Activated T-cell treated with anti-CD3 and anti-CD28 coated beads for 24 hours (primary cell): ENCODE measurements at places on chromosomes 3 and 15.

DNA sequence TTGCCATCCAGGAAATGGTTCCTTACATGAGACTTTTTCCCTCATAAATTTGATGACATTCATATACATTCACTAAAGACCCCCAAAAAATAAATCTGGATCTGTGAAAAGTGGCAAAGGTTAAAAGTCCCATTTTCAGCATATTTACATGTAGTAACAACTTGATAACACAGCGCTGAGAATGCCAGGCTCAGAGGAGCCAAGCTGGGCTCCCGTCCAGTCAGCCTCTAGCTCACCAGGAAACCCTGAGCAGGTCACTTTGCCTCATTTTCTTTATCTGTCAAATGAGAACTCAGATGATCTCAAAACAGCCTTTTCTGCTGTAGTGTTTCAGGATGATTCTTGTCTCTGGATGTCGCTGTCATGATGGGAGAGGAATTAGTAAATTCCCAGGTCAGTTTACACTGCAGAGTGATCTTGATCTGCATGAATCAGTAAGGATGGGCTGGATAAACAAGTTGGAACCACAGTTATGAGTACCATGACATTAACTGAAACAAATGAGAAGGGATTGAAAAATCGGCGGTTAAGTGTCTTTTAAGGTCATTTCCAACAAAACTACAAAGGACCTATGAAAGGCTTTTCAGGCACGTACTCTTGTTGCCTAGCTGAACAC, 82.8 kb downstream of the PPARG start:
- DNase-seq, result no peak

DNA sequence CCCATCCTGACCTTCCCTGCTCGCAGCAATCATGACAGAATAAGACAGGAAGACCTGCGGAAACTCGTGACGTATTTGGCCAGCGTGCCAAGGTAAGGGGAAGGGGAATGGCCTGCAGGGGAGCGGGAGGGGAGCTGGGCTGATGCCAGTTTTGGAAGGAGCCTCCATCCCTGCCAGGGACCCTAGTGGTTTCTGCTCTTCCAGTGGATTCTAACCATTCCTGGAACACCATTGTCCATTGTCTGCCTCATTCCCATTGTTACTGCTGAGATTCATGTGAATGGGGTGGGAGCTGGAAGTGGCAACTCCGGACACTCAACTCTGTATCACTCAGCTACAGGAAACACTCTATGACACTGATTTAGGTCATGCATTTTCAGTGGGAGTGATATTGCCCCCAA, 242.9 kb upstream of the ROPN1 start:
- DNase-seq, result no peak

GRCh38 chr3:57130571-57131209, 34.5 kb downstream of the IL17RD start:
- DNase-seq, result no peak

DNA sequence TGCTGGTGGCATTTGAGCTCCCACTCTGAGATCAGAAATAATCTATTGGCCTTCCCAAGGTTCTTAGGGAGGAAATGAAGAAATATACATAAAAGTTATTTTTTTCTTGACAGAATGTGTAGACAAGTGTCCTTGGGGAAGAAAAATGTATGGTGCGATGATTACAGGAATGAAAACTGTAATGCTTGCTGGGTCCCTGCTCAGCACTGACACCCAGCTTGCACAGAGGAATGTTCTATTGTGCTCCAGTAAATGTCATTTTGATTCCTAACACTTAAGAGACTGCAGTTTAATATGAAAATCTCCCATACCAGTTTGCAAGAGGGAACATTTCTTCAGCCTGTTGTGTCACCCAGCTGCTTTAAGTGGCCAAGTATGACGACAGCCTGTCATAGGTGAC, 271.3 kb upstream of the TPM1 start:
- no peak for DNase-seq

DNA sequence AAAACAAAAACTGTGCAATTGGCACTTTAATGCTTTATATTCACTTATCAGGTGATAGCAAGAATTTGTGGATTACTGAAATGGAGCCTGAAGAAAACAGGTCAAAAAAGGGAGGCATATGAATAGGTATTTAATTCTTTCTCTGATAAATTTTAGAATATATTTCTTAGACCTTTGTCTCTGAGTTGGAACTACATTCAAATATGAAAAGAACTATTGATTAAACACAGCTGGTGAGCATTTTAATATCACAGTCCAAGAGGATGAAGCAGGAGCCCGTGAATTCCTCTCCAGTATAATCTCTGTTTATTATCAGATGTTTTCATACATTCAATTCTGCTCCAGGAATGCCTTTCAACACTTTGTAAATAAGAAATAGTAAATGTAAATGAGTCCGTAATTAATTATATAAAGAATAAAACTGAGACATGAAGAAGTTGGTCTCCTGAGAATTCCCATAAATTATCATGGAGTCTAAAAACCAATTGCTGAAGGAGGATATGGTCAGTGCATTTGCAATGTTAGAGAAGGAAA, 86.3 kb upstream of the ARHGEF26 start:
- DNase-seq, result no peak

GRCh38 chr3:56005196-56005805, 463.0 kb downstream of the ERC2 start:
- DNase-seq, result no peak
